ENCODE measurements at places on chromosomes 16 and 17.

DNA sequence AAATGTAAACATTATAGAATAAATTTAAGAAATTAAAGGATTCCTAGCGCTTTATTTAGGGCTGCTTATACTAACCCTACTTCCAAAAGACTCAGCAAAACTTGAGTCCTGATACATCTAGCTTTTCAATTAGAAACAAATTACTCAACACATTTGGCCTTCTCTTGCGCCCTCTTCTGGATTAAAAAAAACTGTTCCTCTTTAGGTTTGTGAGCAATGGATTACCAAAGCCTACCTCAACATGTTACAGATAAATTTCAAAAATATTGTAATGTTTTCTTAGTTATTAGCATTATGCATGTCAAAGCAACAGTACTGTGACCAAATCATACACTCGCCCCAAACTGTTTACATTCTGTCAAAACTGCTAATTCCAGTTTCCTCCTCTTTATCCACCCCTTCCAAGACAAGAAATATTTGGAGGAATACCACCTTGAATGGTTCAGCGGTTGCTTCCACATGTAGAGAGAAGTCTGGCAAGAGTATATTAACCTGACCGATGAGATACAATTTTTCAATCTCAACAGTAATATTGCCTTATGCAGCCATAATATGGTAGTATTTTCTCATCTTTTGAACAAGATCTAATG, 2.7 kb downstream of the NUFIP2 start:
- peak; percentile 41 for DNase-seq

DNA sequence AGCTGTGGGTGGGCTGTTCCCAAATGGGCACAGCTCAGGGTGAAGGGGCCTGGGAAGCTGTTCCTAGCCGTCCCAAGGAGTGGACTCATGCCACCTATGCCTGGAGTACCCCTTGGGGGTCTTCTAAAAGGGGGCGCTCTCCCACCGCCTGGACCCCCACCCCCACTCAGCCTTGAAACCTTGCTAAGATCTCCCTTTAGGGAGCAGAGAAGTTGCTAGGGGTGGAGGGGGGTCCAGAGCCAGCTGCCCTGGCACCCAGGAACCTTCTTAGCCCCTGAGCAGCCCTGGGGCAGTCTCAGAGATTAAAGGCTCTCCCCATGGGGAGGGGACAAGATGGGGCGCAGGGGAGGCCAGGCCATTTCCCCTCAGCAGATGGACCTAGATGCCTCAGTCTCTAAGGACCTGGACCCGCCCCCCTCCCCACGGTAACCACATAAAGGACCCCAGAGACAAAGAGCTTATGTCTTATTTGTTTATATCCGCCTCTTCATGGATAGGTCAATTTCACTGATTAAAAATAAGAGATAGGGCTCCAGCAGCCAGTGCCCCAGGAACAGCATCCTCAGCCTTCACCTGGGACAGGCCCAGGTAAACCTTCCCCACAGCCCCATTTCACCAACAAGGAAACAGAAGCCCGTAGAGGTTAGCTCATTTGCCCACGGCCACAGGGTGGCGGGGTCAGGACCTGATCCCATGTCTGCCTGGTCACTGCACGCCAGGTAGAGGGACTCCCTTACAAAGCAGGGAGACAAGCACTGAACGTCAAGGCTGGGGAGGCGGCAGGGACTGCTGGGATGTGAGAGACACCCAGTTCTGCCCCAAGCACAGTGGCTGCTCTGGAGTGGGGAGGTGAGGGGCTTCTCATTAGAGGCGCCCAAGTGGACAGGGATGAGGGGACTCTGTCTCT, 3.4 kb downstream of the MTSS2 start:
- no peak for DNase-seq

DNA sequence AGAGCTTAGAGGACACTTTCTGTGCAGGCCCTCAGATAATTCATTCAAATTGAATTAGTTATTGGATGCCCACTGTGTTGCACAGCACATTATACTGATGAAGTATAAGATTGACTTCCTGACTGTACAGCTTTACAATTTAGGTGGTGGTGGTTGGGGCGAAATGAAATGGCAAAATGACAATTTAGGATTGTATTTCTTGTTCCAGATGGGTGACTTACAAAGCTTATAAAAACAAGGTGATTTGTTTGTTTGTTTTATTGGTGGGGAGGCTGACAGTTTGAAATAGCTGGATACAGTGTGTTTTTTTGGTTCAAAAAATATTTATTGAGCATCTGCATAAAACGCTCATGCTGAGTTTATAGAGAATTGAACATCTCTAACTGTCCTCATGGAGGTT, 1.6 kb downstream of the MAP2K4 start:
- DNase-seq, result no peak

GRCh38 chr16:56233795-56234566, 42.7 kb downstream of the GNAO1 start:
- no peak for DNase-seq

DNA sequence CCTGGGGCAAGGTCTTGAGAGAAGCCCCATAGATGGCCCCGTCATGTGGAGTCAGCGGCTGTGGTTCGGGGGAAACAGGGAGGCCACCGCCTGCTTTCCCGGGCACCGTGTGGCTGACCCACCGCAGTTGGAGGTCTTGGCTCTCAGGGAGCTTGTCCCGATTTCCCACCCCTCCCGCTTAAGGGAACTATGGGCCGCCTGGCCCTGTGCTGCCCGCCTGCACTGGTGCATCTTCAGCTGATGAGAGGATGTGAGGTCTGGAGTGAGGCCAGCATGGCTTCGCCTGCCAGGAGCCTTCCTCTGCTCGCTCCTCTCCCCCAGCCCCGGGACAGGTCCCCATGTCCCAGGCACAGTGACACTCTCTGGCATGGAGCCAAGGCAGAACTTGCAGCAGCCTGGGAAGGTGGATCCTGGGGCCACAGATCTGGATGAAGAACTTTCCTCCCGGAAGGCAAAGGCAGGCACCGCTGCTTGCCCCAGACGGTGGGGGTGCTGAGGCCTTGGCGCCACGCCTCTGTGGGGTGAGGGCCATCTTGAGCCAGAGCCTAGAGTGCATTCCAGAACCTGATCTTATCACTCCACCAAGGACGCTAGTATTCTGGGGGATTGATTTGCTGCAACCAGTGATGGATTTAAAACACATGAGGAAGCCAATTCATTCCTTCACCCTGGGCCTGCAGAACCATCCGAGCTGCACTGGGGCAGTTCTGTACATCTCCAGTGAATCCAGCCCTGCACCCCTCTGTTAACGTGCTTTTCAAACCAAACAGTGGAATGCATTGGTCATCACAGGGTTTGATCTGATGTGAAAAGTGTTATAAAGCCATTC, 178.6 kb upstream of the TNRC6C start:
- no peak for DNase-seq

Measured in stimulated activated CD4-positive, alpha-beta T cell treated with anti-CD3 and anti-CD28 coated beads, Interleukin-4, amount 100 ng/mL, for 24 hours (primary cell).